ENCODE measurements at places on chromosomes 13 and 19. TPM values are rescaled to one million over a fixed set of nuclear protein-coding genes. Genes with fewer than 3 reads are reported as not detected.

The IPO5 gene
- 101 TPM for total RNA-seq

The KIR2DL4 gene
- 0.70 TPM for total RNA-seq

The HSPB6 gene
- not detected for total RNA-seq

The PTGER1 gene
- 0.40 TPM for total RNA-seq

The DIAPH3 gene
- total RNA-seq = 24.9 TPM

The COX7A1 gene
- total RNA-seq = not detected

The KLF1 gene
- 0.45 TPM for total RNA-seq

The ZNF43 gene
- 31.0 TPM for total RNA-seq

The PLPPR2 gene
- 0.87 TPM for total RNA-seq

The FCGBP gene
- total RNA-seq = 3.2 TPM

The SGTA gene
- 58.6 TPM for total RNA-seq

The AZU1 gene
- not detected for total RNA-seq

The ZNF493 gene
- 9.0 TPM for total RNA-seq

The PRTN3 gene
- total RNA-seq = not detected

The APOC4 gene
- total RNA-seq = not detected

The MCF2L gene
- 1.6 TPM for total RNA-seq

The IGFL2 gene
- total RNA-seq = not detected

The GFY gene
- total RNA-seq = not detected

The ZNF865 gene
- 16.7 TPM for total RNA-seq

The ZNF154 gene
- total RNA-seq = 4.0 TPM

The NCR1 gene
- 2.5 TPM for total RNA-seq

Data from activated CD8-positive, alpha-beta memory T cell treated with anti-CD3 and anti-CD28 coated beads, Interleukin-2, amount 10 ng/mL, durations not matched to agents 7 days and 5 days (primary cell).